ENCODE measurements at places on chromosomes 16 and 17.

DNA sequence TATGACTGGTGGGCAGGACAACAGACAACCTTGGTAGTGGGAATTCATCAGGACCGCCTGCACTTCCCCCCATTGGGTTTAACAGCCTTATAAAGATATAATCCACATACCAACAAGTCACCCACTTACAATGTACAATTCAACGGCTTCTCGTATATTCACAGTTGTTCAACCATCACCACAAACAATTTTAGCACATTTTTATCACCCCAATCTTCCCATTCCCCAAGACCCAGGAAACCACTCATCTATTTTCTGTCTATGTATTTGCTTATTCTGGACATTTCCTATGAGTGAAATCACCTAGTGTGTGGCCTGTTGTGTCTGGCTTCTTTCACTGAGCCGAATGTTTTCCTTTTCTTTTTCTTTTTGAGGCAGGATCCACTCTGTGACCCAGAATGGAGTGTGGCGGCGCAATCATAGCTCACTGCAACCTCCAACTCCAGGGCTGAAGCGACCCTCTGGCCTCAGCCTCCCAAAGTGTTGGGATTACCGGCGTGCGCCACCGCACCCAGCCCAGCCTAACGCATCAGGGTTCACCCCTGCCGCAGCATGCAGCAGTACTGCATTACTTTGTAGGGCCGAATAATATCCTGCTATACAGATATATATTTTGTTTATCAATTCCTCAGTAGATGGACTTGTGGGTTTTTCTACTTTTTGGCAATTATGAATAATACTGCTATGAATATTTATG lies 10.9 kb downstream of the ANKS3 start:
- no peak for DNase-seq

GRCh38 chr17:82914375-82914774 lies 74.6 kb upstream of the ZNF750 start:
- no peak for DNase-seq

DNA sequence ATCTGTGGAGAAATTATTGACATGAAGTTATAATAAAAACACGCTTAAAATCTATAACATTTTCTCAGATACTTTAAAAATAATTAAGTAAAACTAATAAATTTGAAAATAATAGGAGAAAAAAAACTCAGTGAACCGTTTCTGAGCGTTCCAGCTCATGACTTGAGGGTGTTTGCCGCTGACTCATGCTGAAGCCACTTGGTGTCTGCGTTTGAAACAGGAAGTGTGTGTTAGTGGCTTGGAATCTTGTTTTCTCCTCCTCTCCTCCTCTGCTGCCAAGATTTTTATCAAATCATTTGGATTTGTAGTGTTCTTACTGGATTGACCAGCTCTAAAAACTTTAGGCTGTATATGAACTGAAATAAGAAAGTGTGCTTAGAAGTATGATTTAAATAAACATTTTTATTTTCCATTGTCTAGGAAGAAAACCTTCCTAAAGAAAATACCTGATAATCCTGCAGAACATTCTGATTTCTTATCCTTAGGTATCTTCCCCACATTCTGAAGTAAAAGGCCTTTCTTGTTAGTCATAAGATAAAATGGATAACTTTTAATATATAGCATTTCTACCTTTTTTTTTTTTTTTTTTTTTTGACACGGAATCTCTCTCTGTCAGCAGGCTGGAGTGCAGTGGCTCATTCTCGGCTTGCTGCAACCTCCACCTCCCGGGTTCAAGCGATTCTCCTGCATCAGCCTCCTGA lies 30.8 kb downstream of the USP10 start:
- DNase-seq = no peak

- no peak for DNase-seq
Measured at GRCh38 chr16:586047-586644, 3.7 kb upstream of the RAB40C start.

GRCh38 chr16:86095131-86095752 lies 196.3 kb downstream of the IRF8 start:
- DNase-seq = no peak

- no peak for DNase-seq
Measured at GRCh38 chr17:50691550-50692447, 15.9 kb downstream of the ANKRD40 start.

DNA sequence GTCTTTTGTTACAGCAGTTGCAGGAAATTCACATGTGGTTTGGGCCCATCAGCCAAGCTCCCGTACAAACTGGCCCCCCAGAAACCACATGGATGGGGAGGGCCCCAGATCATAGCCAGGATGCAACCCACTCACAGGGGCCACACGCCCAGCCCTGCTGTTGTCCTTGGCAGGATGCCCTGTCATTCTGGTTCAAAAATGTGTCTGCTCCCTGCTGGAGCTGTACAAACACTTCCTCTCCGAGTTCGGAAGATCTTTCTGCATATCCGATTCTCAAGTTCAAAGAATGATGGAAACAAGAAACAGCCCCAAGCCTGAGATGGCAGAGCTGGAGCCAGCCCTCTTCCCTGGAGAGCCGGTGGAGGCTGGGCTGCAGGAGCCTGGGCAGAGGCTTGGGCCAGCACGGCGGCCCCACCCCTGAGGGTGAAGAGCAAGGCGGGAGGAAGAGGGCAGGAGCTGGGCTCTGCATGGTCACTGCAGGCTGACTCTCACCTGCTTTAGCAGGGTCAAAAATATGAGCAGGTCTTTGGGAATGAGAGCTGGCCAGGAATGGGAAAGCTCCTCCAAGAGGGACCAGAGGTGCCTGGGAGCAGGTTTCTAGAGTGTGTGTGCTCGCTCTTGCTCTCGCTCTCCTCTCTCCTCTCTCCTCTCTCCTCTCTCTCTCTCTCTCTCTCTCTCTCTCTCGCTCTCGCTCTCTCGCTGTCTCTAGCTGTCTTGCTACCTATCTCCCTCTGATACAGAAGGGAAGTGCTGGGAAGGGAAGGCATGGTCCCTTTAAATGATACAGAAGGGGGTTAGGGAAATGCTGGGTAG lies 34.7 kb upstream of the ENPP7 start:
- no peak for DNase-seq

DNA sequence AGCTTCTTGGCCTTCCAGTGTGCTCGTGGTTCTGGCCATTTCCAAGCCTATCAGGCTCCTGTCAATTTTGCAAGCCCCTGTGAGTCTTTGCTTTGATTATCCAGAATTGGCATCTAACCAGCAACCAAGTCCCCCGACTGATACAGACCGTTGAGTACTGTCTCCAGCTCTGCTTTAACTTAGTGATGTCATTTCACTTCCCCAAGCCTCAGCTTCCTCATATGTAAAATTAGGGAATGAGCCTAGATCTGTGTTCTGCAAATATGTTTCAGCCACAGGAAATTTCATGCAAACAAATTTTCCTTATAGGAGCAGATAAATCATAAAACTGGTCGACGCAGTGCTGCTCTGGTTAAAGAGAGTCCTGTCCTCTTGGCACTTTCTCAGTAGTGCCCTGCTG lies 60.1 kb upstream of the WSB1 start:
- no peak for DNase-seq

DNA sequence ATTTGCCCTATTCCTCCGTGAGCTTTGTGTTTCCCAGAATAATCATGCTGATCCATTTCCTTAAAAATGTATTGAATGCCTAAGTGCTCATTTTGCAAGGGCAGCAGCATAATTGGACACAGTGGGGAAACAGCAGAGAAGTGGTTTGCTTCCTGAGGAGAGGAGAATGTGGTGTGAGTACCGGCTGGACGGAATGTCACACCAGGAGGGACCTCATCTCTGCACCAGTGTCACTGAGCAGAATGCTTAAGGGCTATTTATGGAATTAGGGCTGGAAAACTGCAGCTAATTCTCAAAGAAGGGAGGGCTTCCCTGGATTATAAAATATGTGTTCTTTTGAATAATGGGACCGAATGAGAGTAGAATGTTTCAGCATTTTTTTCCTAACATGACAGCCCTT lies 1100.6 kb upstream of the RBFOX1 start:
- DNase-seq = no peak

DNA sequence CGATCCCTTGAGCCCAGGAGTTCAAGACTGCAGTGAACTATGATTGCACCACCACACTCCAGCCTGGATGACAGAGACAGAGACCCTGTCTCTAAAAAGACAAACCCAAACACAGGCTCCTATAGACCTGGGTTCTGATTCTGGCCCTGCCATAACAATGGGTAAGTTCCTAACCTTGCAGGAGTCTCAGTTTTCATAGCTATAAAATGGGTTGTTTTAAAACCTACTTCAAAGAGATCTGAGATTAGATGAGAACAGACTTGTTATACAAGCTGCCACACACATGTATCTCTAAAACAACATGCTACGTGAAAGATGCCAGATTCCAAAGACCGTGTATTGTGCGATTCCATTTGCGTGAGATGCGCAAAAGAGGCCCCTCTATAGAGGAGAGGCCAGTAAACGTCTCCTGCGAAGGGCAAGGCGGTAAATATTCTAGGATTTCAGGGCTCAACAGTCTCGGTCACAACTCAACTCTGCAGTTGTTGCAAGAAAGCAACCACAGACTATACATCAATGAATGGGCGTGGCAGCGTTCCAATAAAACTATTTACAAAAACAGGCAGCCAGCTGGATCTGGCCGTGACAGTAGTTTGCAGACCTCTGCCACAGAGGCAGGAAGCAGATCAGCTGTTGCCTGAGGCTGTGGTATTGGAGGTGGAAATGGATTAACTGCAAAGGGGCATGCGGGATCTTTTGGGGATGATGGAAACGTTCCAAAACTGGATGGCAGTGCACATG lies 5.9 kb downstream of the CORO7 start:
- DNase-seq = no peak
